ENCODE measurements at places on chromosomes 2 and 18.
A peak's percentile ranks its signal among the peaks of the same experiment; 100 is the strongest.

DNA sequence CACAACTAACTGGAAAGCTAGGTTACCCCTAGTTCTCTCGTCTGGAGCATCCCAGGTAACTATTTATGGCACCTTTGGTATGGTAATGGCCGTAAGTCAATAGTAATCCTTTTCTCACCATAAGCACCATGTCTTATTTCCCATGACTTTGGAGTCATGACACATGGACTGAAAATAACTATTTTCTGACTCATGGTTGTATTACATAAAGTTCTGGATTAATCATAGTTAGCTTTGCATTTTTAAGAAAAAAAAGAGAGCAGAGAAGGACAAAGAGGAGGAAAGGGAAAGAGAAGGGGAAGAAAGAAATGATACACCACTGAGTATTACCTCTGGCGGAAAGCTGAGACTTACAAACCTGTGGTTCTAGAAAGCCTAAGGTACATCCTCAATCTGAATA is 99.3 kb downstream of the BIN1 start:
- H3K27ac ChIP-seq, result no peak overlapping the region
- no peaks in the 10 kb centered on the region for H3K36me3 ChIP-seq
- H3K4me3 ChIP-seq, result no peak overlapping the region
- no peak for DNase-seq
- H3K4me1 ChIP-seq, result no peaks in the 10 kb centered on the region

DNA sequence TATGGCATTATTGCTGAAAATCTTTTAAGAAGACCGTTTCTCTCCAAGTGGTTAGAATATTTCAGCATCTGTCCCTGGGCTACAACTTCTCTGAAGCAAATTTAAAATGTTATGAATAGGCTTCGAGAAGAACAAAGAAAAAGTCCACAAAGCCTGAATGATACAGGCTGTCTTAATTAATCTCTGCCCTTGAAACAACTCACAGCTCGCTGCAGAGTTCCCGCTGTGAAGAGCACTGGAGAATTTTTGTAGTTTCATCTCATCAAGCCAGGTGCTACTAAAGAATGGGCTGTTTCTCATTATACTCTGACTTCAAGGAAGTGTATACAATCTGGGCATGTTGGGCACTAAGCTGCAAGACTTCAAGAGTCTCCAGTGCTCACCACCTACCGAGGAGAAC is 67.6 kb downstream of the LAMA1 start:
- H3K4me3 ChIP-seq, result no peak overlapping the region
- no peak overlapping the region for H3K27ac ChIP-seq
- no peak for DNase-seq
- no peaks in the 10 kb centered on the region for H3K36me3 ChIP-seq

- no peak for DNase-seq
- no peak overlapping the region for H3K27ac ChIP-seq
- H3K36me3 ChIP-seq, result no peaks in the 10 kb centered on the region
Observed at GRCh38 chr2:174997110-174997509, 8.1 kb downstream of the CHN1 start.

GRCh38 chr18:9337873-9338272 is 3.3 kb downstream of the TWSG1 start:
- no peak for DNase-seq
- no peak overlapping the region for H3K4me3 ChIP-seq
- H3K4me1 ChIP-seq, result peaks cover 19% of the 10 kb centered on the region
- no peak overlapping the region for H3K27ac ChIP-seq
- H3K27me3 ChIP-seq, result peaks cover 5% of the 10 kb centered on the region

DNA sequence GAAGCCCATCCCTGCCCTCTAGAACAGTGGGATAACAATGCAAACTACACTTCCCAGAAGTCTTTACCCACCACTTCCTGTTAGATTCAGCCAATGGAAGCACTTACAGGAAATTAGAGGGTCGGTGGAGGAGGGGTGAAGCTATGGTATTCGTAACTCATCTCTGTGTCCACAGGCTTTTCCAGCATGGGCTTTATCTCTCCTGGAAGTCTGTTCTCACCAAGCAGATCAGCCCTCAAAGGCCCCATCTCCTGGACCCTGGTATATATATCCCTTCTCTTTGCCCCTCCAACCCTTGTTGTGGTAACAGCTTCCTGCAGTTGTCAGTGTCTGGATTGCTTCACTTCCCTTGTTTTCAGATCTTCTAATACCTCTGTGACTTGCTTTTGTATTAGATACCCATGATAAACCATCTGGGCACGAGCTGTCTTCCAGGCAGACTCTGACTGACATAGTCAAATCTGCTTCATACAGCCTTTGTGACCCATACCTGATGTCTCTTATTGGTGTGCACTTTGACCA is 475.0 kb upstream of the POU3F3 start:
- H3K4me3 ChIP-seq, result peak overlapping the region; percentile 78
- H3K36me3 ChIP-seq, result no peaks in the 10 kb centered on the region
- H3K27me3 ChIP-seq, result peaks cover 3% of the 10 kb centered on the region
- DNase-seq, result peak; percentile 2
- H3K4me1 ChIP-seq, result no peaks in the 10 kb centered on the region

GRCh38 chr2:166917415-166917814 is 29.1 kb downstream of the XIRP2 start:
- H3K4me1 ChIP-seq, result no peaks in the 10 kb centered on the region
- H3K27me3 ChIP-seq, result no peaks in the 10 kb centered on the region
- H3K36me3 ChIP-seq, result no peaks in the 10 kb centered on the region

GRCh38 chr18:11146947-11147345 is 2.4 kb downstream of the PIEZO2 start:
- no peak overlapping the region for H3K4me3 ChIP-seq
- H3K36me3 ChIP-seq, result no peaks in the 10 kb centered on the region
- no peak for DNase-seq
- H3K27ac ChIP-seq, result no peak overlapping the region
- no peaks in the 10 kb centered on the region for H3K4me1 ChIP-seq
- H3K27me3 ChIP-seq, result peaks cover 10% of the 10 kb centered on the region

DNA sequence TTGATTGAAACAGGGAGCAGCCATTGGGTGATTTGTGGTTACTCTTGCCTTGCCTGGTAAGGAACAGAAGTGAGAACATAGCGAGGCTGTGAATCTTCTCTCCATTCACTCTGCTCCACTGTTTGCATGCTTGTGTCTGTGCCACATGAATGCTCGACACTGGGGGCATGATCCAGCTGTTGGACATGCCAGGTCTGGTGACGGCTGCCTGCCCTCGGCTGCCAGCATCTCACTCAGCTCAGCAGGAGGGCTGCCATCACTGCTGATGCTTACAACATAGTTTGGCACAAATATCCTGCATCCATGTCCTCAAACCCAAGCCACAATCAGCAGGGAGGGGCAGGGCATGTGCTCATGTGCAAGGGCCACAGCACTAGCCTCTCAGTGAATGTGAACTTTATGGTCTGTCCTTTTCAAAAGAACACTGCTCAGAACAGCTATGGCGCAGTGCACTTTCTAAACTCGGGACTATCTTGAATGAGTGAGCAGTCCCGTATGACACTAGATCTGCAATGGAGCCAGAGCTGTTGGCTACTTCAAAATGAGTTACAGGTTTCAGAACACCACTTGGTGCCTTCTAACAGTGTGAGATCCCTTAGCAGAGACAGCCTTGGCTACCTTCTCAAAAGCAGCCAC is 126.3 kb downstream of the NRP2 start:
- DNase-seq, result no peak
- H3K27ac ChIP-seq, result no peak overlapping the region
- H3K36me3 ChIP-seq, result no peaks in the 10 kb centered on the region
- no peak overlapping the region for H3K4me3 ChIP-seq
- H3K4me1 ChIP-seq, result no peaks in the 10 kb centered on the region
- H3K27me3 ChIP-seq, result peaks cover 7% of the 10 kb centered on the region

GRCh38 chr2:55296393-55296792 is 27.4 kb upstream of the MTIF2 start:
- no peaks in the 10 kb centered on the region for H3K27me3 ChIP-seq
- peaks cover 8% of the 10 kb centered on the region for H3K4me1 ChIP-seq
- no peak overlapping the region for H3K27ac ChIP-seq
- H3K36me3 ChIP-seq, result no peaks in the 10 kb centered on the region

DNA sequence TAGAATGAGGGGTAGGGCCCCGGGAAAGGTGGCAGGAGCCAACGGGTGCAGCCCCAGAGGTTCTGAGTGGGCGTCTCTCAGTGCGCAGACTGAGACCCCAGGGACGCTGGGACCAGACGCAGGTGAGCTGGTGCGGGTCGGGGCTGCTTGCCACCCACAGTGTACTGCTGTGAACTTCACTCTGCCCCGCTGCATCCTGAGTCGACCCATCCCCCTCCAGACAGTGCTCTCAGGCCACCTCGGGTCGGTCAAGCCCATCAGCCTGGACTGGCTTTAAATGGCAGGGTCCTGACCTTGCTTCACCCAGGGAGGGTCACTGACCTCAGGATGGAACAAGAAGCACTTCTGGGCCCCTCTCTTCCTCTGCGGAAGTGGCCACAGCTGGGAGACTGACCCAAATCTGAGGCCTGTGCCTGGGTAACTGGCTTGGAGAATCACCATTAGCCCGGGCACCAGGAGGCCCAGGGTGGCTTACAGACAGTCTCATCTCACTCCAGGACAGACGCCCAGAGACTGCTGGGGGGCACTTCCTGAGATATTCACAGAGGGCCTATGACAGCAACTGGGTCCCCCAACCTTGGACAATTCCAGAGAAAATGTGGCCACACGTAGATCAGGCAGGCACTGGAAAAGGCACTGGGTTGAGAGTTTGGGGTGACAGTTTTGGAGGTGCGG is 23.7 kb upstream of the BOK start:
- no peaks in the 10 kb centered on the region for H3K4me1 ChIP-seq
- no peaks in the 10 kb centered on the region for H3K36me3 ChIP-seq
- H3K4me3 ChIP-seq, result no peak overlapping the region
- no peak overlapping the region for H3K27ac ChIP-seq
- DNase-seq, result no peak
- H3K27me3 ChIP-seq, result no peaks in the 10 kb centered on the region

DNA sequence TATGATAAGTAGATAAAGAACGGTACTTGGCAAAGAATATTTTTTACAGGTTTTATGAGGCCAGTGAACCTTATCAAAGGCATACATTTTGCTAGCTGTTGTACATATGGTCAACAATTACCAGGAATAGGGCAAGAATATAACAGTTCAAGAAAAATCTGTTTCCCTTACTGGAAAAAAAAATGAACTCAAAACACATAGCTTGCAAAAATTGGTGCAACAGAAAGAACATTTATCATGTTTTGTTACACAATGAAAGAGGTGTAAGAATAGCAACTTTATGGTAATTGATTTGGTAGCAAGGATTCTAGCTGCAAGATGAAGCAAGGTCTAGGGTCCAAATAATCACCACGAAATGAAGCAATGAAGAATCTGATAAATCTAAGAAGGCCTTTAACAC is 41.6 kb downstream of the TTC21B start:
- no peaks in the 10 kb centered on the region for H3K4me1 ChIP-seq
- peaks cover 38% of the 10 kb centered on the region for H3K36me3 ChIP-seq
- no peak for DNase-seq

DNA sequence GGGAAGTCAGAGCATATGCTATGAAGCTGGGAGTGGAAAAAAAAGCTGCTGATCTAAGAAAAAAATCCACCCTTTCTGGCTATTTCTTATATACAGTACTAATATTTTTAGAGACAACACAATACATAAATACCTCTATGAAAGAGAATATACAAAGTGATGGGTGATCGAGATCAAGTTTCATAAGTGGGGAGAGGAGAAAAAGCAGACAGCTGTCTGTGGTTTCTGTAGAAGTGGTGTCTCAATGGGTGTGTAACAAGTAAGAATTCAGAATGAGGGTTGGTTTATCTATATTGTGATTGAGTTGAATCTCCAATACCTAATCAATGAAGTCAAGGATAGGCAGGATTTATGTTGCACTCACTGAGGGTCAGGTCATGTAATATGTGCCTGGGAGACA is 191.0 kb downstream of the HNMT start:
- no peak overlapping the region for H3K4me3 ChIP-seq
- H3K27me3 ChIP-seq, result peaks cover 4% of the 10 kb centered on the region
- H3K36me3 ChIP-seq, result no peaks in the 10 kb centered on the region

- no peaks in the 10 kb centered on the region for H3K4me1 ChIP-seq
- no peaks in the 10 kb centered on the region for H3K27me3 ChIP-seq
- no peaks in the 10 kb centered on the region for H3K36me3 ChIP-seq
- DNase-seq, result no peak
- H3K27ac ChIP-seq, result no peak overlapping the region
Observed at GRCh38 chr2:55148269-55148668, 83.8 kb downstream of the CLHC1 start.

GRCh38 chr2:230899287-230899686 is 25.8 kb downstream of the GPR55 start:
- H3K36me3 ChIP-seq, result no peaks in the 10 kb centered on the region
- no peak for DNase-seq
- H3K27me3 ChIP-seq, result peaks cover 11% of the 10 kb centered on the region
- H3K4me1 ChIP-seq, result peaks cover 15% of the 10 kb centered on the region
- no peak overlapping the region for H3K4me3 ChIP-seq

DNA sequence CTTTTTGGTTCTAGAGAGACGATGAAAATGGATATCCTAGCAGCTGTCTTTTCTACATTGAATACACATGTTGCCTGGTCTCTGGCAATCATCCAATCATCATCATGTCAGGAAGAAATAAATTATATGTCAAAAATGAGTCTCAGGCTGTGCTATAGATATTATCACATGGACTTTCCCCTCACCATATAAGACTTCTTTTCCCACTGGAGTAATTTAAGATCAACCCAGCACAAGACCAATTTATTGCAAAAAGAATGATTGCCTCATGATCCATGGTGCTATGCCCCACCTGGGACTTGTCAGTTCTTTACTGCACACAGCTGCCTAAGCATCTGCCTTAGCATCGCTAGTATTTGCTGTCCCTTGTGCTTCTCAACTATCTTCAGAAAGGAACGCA is 783.7 kb upstream of the TMEFF2 start:
- H3K27ac ChIP-seq, result no peak overlapping the region
- no peak for DNase-seq

GRCh38 chr18:43276491-43276890 is 799 bp downstream of the SYT4 start:
- no peaks in the 10 kb centered on the region for H3K27me3 ChIP-seq
- DNase-seq, result no peak
- no peaks in the 10 kb centered on the region for H3K4me1 ChIP-seq
- H3K27ac ChIP-seq, result no peak overlapping the region
- H3K36me3 ChIP-seq, result no peaks in the 10 kb centered on the region

- peak overlapping the region; percentile 81 for H3K4me3 ChIP-seq
- DNase-seq, result peak; percentile 75
- peaks cover 91% of the 10 kb centered on the region for H3K4me1 ChIP-seq
- peaks cover 2% of the 10 kb centered on the region for H3K27me3 ChIP-seq
Observed at GRCh38 chr2:230441227-230441897, 25.4 kb downstream of the SP100 start.

DNA sequence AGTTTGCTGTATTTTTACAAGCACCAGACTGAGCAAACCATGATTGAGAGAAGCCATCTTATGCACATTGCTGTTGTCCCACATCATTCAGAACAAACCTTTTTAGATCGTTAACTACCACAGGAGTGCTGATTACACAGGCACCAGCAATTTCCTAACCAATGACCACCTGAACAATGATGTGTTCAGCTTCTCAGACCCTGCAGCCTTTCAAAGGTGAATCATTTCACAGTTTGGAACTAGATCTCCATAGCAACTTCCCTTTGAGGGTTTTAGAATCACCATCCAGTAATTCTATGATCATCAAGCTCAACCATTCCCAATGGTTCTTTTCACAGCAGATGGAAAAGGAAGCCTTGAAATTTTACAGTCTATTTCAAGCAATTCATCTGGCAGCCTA is 71.4 kb downstream of the OLA1 start:
- H3K27me3 ChIP-seq, result peaks cover 1% of the 10 kb centered on the region
- H3K4me3 ChIP-seq, result no peak overlapping the region
- H3K4me1 ChIP-seq, result peaks cover 20% of the 10 kb centered on the region
- peaks cover 41% of the 10 kb centered on the region for H3K36me3 ChIP-seq
- no peak for DNase-seq
- H3K27ac ChIP-seq, result no peak overlapping the region

GRCh38 chr18:7737550-7737949 is 170.4 kb downstream of the PTPRM start:
- no peaks in the 10 kb centered on the region for H3K36me3 ChIP-seq
- H3K4me3 ChIP-seq, result no peak overlapping the region
- no peak overlapping the region for H3K27ac ChIP-seq
- H3K4me1 ChIP-seq, result no peaks in the 10 kb centered on the region

All from immature natural killer cell (primary cell).